HFFc6 (cell line): ENCODE measurements at places on chromosomes 6 and 20.

DNA sequence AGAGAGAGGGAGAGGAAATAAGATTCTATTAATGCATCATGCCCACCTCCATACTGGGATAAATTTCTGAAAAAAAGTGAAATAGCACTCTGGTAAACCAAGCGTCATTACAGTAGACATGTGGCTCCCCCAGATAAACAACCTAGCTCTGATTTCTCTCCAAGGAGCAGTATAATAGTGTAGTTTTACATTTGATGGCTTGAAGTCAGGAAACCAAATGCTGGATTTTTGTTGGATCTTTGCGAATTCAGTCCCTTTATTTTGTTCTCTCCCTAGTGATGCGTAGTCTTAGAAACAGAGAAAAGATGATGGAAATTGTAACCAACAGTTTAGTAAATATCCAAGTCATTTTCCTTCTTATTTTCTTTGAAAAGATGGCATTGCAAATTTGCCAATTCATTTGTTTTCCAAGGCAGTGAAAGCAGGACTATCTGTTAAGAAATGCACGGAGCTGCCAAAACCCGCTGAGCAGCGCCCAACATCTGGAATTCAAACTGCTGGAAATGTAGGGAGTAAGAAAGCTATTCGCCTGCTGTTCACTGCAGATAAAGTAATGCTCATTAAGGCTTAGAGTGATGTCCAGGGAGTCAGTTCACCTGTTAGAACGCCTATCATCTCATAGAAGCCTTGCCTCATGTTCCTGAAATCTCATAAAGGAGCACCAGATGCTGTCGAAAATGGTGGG is 85.7 kb upstream of the DOK5 start:
- no peak for DNase-seq

GRCh38 chr6:6696867-6697531 is 108.5 kb downstream of the LY86 start:
- peak; percentile 18 for DNase-seq

GRCh38 chr6:139452148-139452876 is 77.9 kb upstream of the CITED2 start:
- no peak for DNase-seq

- no peak for DNase-seq
These were observed 13.7 kb downstream of the TTLL2 start for GRCh38 chr6:167338541-167339117.
